Spinal cord (tissue), 10 donors: ENCODE measurements at places on chromosomes 7 and 10. TPM values are rescaled to one million over a fixed set of nuclear protein-coding genes. Genes with fewer than 3 reads are reported as not detected.

The GNGT1 gene
- total RNA-seq = not detected

The TAS2R5 gene
- total RNA-seq = 3.5 TPM

The SLIT1 gene
- 23.1 TPM for total RNA-seq

The ACTL6B gene
- total RNA-seq = 35.2 TPM

The KEL gene
- total RNA-seq = 3.4 TPM

The ABCC2 gene
- total RNA-seq = 0.50 TPM

The HOXA9 gene
- 20.4 TPM for total RNA-seq
